ENCODE measurements at places on chromosomes 2 and 18. TPM values are rescaled to one million over a fixed set of nuclear protein-coding genes. Genes with fewer than 3 reads are reported as not detected.

Gene UXS1
- total RNA-seq: 34.2 TPM

DNA sequence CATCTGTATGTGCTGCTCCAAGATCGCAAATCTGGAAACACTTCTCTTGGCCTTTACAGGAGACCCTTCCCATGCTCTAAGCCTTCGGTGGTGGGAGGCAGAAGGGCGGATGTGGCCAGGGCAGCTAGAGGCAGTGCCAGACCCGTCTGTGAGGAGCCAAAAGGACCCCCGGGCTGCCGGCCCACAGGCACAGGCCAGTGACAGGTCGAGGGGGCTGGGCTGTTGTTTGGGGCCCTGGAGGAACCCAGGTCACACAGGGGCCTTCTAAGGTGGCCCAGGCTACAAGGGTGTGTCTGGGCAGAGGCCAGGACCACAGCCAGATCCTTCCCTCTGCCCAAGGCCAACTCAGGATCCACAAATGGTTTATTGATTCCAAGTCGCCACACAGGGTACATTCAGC is 49.4 kb downstream of the SLC66A2 start:
- ATAC-seq: no peak

DNA sequence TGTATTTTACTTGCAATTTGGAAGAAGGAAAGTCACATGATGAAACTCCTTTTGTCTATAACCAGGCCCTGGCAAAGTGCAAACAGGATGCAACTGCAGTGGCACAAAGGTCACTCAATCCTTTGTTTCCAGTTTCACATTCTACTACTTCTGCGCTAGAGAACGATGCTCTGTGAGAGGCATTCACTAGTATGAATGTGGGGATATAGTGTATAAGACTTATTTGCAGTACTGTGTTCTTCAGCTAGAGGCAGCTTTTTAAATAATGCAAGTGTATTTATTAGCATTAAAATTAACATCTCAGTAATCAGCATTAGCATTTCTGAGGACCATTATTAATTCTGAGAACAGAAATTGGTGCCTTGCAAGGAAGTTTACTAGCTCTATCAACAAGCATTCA is 68.9 kb downstream of the PRPF40A start:
- peak; percentile 7 for ATAC-seq

DNA sequence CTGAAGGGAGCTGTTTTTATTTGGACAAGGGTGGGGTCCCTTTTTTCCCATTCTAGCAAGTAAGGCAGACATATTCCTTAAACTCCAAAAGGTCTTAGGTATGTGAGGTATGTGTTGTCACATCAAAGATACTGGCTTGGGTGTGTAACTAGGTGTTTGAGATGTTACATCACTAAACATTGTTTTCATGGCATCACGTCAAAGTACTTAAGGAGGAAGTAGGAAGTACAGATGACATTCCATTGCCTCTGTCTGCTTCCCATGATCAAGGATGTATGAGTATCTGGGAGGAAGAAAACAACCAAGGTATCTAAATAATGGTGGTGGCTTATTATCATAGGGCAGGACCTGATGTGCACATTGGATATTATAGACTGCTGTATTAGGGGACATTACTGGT is 39.3 kb downstream of the CD302 start:
- ATAC-seq: no peak

GRCh38 chr2:3280197-3280596 is 97.4 kb downstream of the EIPR1 start:
- no peak for ATAC-seq

All from motor neuron (in vitro differentiated cells).